ENCODE measurements at places on chromosomes 12 and 14.

GRCh38 chr12:121861636-121862254 is 3.1 kb upstream of the HPD start:
- no peak for DNase-seq

DNA sequence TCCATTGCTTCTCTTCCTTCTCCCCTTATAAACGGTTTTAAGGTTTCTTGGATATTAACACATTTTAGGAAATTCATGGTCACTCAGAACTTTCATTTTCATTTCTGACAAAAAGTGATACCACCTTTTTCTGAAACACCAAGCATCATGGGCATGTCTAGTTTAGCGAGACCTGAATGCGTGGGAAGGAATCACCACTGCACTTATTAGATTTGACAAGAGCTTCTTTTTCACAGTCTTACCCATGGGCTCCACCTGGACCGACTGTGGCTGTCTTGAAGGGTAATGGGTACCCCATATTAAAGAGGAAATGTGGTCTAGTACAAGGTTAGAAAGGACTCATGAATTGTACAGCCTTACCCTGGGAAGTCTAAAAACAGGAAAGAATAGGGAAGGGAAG is 95.4 kb downstream of the KCNK10 start:
- DNase-seq = no peak

DNA sequence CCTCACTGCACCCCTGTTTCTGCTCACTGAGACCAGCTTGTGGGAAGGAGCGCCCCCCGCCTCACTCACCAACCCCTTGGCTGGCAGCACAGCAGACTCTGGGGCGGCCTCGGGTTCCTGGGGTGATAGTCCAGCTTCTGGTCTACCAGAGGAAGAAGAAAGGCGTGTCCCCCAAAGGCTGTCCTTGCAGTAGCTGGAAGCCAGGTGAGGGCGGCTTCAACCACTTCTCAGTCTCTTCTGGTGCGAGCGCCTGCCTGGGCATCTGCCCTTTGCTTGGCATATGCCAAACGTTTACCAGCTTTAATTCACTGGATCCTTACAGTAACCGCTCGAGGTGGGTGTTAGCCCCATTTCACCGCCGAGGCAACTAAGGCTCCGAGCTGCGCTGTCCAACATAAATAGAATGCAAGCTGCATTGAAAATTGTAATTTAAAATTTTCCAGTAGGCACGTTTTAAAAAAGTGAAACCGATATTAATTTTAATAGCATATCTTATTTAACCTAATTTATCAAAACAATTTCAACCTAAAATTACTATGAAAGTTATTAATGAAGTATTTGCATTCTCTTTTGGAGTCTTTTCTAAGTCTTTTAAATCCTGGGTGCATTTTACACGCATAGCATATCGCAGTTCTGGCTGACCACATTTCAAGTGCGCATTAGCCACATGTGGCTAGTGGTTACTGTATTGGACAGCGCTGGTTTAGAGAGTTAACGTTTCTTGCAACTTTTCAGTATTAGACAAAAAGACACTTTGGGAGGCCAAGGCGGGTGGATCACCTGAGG is 872 bp downstream of the FAM177A1 start:
- no peak for DNase-seq

- peak; percentile 47 for DNase-seq
These were observed 262.6 kb upstream of the BTG1 start for GRCh38 chr12:92408072-92408900.

- DNase-seq = no peak
These were observed 52.1 kb downstream of the SLC15A4 start for GRCh38 chr12:128771681-128772080.

GRCh38 chr14:34064349-34064748 is 113.5 kb upstream of the EGLN3 start:
- DNase-seq = no peak

GRCh38 chr12:112450725-112451124 is 32.0 kb downstream of the PTPN11 start:
- no peak for DNase-seq

DNA sequence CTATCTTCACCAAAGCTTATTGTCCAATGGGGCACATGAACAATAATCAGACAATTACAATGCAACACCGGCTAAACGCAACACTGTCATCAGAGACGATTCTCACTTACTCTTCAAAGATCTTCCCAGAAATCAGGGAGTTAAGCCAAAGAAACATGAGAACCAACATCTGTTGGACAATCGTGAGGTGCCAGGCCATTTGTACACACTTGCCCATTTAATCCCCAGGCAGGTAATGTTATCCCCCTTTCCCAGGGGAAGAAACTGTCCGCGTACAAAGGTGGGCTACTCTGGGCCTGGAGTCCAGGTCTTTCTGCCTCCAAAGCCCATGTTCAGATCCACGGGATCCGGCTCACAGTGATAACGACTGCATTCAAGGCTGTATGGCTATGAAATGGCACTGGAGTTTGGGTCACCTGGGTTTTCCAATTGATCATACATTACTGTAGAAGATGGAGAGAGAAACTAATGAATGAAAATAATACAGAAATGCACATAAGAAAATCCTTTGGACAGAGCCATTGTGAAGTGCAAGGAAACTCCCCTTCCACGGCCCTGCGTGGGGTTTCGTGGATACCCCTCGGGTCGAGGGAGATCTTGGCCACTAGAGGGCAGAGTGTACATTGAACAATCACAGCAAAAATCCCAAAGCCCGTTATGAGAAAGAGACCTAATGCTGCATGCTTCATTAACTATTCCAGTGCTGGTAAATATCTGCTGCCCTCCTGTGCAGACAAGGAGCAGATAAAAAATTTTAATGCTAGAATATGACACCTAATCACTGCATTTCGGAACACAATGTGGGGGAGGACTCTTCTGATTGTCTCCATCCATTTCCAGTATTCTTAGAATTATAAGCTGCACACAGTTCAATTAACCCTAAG is 111.4 kb downstream of the EGLN3 start:
- DNase-seq = peak; percentile 33

DNA sequence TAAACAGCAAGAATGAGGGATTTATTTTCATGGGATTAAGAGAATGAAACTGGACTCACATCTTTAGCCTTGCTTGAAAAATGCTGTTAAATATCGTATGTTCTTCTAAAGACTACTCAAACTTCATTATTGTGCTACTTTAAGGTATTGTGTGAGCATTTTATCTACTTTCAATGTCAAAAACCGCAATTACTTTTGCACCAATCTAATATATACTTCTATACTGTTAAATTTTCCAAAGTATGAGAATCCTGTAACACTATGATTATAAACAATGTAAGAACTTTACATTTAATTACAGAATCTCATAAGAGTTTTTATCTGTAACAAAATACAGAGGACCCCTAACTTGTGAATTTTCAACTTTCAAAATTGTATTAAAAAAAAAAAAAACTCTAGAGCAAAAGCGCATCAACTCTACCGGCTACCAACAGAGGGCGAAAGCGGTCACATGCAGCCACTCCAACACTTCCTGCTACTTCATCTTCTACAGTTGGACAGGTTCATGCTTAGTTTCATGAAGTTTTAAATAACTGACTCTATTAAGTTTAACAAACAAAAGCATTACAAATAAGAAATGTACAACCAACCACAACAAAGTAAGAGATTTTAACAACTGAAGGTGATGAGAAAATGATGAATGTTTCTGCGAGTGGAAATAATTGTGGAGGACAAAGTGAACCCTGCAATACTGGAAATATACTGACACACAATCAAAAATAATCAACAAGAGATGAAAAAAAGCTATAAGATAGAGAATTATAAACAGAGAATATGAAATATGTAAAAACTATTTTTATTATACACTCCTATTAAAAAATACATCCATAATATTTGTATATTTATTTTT is 210.9 kb downstream of the MED13L start:
- peak; percentile 18 for DNase-seq

- no peak for DNase-seq
These were observed 26.2 kb upstream of the TCL1B start for GRCh38 chr14:95659990-95660385.

- no peak for DNase-seq
These were observed 887.8 kb downstream of the TRHDE start for GRCh38 chr12:73159954-73160353.

DNA sequence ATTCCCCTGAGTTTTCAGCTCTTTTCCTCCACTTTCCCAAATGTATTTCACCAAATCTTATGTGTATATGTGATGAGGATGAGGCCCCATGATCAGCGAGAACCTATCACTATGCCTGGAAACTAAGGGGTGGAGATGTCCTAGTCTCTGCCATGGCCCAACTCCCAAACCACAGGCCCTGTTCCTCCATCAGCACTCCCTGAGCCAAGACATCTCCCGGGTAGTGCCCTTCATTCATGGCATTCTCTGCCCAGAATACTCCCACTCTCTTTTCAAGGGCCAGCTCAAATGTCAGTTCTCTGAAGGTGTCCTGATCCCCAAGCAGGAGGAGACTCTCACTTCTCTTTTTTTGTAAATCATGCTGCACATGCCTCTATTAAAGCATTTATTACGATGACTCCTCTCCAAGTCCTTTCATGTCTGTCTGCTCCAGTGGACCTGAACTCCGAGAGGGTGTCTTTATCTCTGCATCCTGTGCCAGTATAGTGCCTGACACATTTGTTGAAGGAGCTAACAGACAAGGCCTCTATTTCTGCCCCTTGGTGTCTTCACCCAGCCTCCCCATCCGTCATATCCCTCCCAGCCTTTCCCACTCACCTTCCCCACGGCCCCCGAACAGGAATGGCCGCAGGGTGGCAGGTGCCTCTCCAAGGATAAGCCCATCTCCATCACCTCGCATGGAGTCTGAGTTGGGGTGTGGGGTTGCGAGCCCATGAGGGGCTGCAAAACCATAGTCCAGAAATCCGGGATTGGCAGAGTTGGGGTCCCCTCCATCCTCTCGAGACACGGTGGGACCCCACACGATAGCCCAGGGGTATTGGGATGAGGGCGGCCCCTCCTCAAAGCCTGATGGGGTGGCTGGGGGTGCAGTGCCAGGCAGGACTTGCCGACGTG is 3.7 kb downstream of the PIANP start:
- no peak for DNase-seq

GRCh38 chr14:54259821-54260220 is 137.0 kb upstream of the CDKN3 start:
- DNase-seq = no peak

DNA sequence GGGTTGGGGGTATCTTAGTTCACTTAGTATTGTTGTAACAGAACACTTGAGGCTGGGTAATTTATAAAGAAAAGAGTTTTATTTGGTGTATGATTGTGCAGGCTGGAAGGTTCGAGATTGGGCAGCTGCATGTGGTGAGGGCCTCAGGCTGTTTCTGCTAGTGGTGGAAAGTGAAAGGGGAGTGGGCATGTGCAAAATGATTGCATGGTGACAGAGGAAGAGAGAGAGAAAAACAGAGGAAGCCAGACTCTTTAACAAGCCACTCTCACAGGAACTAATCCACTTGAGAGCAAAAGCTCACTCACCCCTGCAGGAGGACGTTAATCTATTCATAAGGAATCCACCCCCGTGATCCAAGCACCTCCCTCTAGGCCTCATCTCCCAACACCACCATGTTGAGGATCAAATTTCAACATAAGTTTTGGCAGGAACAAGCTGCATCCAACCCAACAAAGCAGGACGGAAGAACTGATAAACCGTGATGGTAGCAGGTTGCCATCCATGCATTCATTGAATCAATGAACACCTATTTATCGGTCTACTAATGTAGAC is 165.0 kb upstream of the GZMB start:
- no peak for DNase-seq

- DNase-seq = no peak
These were observed 473.1 kb downstream of the ATP23 start for GRCh38 chr12:58414398-58414871.

- DNase-seq = no peak
These were observed 207.6 kb upstream of the FOXN3 start for GRCh38 chr14:89624500-89625156.

DNA sequence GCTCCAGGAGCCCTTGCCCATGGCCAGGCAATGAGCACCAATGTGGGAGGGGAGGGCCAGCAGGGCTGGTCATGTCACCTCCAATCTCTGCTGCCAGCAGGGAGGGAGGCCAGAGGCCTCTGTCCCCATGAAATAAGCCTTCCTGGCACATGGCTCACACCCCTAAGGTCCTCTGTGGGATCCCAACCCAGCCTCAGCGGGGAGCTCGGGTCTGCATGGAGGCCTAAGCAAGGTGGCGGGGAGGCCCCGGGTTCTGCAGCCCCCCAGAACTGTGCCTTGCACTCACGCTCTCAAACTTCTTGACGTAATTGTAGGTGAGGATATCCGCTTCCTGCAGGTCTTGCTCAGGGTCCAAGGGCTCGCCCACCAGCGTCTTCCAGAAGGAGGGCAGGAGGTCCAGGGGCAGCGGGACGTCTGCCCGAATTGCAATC is 41.7 kb downstream of the TRAFD1 start:
- DNase-seq = no peak

DNA sequence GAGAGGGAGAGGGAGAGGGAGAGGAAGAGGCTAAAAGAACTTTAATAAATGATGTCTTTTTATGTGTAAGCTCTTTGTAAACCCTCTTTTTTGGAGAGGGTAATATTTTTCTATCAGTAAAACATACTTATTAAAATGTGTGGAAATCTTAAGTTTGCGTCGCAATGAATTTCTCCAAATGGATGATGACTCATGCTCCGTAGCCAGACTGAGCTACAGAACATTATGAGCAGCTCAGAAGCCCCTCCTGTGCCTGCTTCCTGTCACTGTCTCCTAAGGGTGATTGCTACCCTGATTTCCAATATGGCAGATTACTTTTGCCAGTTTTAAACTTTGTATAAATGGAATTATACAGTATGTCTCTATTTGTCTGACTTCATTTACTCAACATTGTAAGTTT is 13.0 kb upstream of the PYGL start:
- DNase-seq = no peak

DNA sequence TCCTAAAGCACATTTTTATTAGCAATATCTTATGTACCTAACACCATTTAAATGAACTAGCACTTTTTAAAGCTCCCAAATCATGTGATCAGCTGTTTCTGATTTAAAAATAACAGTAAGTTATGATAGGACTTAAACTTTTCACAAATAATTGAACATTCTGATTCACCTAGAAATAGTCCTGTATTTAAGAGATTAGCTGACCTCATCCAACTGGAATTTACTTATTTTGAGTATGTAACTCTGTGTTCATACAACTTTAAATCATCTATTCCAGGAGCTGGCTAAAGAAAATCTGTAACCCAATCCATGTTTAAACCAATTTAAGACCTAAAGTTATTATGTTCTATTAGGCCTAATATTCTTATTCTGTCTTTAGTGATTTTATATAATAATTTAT is 184.3 kb downstream of the CCDC91 start:
- DNase-seq = no peak
